Neuronal stem cell (in vitro differentiated cells): ENCODE measurements at places on chromosomes 7 and 10.

DNA sequence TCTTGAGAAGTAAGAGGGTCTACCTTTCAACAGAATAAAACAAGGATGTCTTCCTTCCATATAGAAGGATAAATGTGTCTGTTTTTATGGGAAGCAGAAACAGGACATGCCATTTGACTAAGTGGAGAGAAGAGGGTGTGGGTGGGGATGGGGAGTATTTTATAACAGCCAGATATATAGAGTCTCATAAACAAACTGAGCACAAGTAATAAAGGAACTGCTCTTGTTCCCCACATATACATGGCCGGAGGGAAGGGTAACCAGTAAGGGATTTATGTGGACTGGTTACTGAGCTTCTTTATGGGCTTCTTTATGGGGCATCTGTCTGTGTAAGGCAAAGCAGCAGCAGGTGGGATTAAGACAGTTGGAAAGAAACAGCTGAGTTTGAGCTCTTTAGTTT lies 558.1 kb downstream of the REEP3 start:
- no peak for DNase-seq

DNA sequence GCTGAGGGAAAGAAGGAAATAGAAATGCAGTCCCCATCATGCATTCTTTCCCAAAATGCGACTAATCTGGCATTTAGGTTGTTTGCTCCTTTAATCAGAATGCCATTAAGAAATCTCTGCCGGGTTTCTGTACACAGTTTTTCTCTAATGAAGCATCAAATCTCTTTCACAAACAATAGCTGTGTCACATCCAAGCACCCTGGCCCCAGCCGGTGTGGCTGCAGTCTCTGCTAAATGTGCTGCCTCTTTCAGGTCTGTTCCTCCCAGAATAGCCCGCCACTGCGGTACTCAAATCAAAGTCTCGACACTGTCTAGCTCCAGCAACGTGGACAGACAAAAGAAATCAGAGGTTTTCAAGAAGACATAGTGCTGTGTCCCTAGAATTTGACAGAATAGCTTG lies 343.8 kb downstream of the KCNMA1 start:
- DNase-seq = no peak

DNA sequence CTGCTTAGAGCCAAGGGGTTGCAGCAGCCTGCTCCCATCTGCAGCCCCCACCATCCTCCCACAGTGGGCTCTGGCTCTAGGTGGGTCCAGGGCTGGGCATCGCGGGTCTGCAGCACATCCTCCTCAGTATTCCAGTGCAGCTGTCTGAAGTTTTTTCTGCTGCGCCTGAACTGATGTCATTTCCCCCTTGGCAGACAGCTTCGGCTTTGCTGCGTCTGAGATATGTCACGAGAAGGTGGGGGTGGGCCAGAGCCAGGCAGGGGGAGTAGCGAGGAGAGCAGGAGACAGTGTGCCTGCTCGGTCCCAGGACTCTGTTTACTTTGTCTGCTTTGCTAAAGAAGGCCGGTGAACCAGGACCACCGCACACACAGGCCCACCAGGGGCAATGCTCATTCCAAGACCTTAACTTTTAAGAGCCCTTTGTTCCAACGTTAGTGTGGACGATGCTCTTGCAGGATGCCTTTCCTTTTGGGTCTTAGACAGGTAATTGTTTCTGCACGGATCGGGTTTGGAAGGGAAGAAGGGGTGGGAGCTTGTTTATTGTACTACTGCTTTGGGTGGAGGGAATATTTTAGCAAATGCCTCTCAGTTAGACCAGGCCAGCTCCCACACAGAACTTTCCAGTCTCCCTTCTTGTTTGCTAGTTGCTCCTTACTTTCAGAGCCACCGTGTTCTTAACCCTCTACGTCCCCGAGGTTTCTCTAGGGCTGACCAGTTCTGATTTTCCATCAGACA lies 32.4 kb downstream of the WBP1L start:
- no peak for DNase-seq

DNA sequence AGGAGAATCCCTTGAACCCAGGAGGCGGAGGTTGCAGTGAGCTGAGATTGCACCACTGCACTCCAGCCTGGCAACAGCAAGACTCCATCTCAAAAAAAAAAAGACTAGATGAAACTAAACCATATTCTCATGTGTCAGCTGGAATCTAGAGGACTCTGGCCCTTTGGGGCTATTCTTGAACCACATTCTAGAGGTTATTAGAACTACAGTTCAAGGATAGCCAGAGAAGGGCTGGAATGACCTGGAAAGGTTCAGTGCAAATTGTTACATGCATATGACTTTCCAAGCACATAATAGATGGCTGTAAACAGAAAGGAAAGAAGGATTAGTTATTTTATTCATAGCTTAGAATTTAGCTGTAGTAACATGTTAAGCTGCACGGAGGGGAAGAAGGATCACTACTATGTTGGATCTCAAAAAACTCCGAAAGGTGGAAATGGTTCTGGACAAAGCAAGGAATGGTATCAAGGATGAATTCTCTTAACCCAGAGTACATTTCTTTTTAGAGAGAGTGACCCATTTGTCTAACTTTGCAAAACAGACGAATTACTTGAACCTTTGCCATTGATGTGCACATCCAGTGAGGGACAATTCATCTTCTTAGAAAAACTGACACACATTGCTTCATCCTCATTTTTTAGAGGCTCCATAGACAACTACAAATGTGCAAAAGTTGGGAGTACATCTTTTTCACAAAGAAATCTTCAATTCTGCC lies 124.0 kb upstream of the SAMD8 start:
- no peak for DNase-seq

DNA sequence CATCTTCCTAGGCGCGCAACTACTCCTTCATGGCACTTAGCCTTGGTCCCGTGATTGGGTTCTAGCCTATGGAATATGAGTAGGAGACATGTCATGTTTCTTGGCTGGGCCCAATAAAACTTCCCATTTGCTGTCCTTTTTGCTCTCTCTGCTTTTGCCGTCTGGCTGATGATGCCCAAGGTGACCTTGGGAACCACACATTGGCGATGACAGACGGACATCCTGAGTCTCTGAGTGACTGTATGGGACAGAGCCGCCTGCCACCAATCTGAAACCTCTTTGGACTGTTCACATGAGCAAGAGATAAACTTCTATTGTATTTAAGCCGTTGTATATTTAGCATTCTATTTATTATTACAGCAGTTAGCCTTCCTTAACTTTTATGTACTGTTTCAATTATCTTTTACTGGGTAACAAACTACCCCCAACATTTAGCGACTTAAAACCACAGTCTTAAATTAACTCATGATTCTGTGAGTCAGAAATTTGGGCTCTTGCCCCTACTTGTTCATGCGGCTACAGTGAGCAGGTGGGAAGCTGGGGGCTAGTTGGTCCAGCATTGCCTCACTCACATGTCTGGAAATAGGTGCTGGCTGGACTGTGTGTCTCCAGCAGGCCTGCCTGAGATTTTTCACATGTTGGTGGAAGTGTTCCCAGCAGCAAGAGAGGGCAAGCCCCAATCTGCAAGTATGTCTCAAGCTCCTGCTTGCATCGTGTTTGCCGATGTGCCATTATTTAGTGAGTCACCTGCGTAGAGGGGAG lies 71.7 kb downstream of the NOD1 start:
- DNase-seq = no peak

DNA sequence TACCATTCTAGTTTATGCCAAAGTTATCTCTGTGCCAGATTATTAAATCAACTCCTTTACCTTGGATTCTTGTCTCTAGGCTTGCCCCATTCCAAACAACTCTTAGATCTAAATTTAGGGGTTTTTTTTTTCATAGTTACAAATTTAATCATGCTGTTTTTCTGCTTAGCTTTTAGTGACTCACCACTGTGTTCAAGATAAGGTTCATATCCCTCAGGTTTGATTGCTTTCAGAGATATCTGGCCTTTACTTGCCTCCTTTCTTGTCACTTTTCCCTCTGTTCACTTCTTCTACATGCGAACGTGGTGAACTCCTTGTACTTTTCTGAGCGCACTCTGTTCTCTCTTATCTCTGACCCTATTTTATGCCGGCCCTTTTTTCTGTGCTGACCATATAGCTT lies 78.2 kb downstream of the VPS50 start:
- DNase-seq = no peak

DNA sequence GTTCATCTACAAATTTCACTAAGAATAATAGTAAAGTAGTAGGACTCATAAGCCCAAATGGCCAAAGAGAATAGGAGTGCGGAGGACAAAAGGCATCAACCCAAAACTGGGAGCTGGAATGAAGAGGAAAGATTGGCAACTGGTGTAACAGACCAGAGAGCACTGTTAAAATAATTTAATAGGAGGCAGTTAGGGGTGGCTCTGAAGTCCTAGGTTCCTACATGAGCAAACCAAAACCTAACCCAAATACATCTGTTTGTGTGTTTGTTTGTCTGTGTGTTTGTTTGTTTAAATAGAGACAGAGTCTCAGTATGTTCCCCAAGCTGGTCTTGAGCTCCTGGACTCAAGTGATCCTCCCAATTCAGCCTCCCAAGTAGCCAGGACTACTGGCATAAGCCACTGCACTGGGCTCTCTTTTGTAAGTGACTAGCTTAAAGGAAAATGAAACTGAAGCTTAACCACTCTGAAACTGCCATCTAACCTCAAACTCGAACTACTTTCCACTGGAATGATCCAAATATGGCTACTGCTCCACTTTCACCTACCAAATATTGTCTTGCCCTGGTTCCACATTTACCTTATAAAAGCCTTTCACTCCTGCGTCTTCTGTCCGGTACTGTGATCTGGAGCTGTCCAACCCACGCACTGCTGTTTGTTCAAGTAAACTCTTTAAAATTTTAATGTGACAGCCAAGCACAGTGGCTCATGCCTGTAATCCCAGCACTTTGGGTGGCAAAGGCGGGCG lies 94.9 kb downstream of the AKR1D1 start:
- no peak for DNase-seq

- no peak for DNase-seq
Observed at GRCh38 chr10:4344492-4344994, 481.5 kb upstream of the AKR1E2 start.

- no peak for DNase-seq
Observed at GRCh38 chr10:61136139-61136538, 192.2 kb upstream of the RHOBTB1 start.

GRCh38 chr10:103465411-103466179 lies 6.9 kb upstream of the CALHM1 start:
- DNase-seq = no peak

- no peak for DNase-seq
Observed at GRCh38 chr10:70147259-70147625, 742 bp upstream of the TYSND1 start.

DNA sequence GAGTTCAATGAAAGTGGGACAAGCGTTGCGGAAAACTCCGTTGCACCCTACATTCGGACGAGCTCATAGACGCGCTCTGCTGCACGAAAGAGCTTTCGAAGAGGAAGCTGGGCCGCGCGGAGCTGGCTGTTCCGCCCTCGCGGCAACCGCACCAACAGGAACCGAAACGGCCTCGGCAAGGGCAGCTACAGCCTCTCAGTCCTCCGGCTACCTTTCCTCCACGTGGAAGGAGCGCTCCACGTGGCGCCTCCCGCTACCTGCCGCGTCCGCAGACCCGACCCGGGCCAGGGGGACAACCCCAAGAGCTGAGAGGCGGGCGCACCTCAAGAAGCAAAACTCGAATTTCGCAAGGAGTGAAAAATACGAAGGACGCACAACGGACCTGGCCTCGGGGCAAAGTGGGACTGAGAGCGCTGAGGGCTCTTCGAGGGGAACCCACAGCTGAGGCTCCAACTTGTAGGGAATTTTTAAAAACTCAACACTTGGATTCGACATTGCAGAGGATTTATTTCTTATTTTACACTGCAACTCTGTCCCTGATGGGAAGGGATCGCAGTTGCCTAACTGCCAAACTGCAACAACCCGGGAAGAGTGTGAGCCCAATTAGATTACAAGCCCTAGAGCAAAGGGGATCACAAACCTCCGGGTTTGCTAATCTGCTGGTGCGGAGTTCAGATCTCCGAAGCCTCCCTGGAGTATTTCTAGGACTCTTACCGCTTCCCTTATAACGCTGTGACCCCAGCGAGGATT lies 1.4 kb downstream of the HPSE2 start:
- no peak for DNase-seq
